ENCODE measurements at places on chromosomes 5 and 9. TPM values are rescaled to one million over a fixed set of nuclear protein-coding genes. Genes with fewer than 3 reads are reported as not detected.

The WDR31 gene
- 0.11 TPM for total RNA-seq

The ZFP2 gene
- total RNA-seq: 0.36 TPM

The ERAP2 gene
- total RNA-seq: 46.5 TPM

The QRFP gene
- not detected for total RNA-seq

The TSSK1B gene
- not detected for total RNA-seq
